ENCODE measurements at places on chromosomes 4 and X. TPM values are rescaled to one million over a fixed set of nuclear protein-coding genes. Genes with fewer than 3 reads are reported as not detected.

DNA sequence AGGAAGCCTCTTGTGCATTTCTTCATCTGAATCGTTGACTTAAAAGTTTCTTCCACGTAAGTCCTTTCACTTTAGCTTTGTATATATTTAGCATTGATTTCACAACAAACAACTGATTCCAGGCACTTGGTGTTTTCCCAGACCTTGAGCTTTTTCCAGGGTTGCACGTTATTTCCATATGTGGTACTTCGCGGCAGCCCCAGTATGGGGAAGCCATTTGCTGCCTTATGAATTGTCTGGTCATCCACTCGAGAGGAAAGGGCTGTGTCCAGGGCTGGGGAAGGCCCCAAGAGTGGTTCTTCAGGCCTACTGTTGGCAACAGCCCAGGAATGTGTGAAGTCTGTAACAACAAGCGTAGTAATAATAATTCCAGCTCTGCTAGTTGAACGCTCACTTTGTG, 2.8 kb upstream of the TLR8 start:
- peak; percentile 24 for DNase-seq

DNA sequence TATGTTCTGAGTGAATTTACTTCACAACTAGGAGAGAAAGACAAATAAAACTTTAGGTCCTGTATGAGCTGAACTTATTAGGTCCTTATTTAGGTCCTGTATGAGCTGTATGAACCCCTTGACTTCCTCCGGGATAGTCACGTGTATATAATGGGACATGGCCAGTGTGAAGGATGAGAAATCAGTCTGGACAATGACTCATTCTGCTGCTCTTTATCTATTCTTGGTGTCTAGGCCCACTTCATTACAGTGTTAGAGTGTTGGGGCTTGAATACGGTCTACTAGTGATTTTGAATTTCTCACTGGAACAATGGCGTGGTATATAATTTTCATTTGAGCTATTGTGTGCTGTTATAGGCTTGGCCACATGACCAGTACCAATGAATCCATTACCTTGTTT, 21.9 kb downstream of the STK26 start:
- no peak for DNase-seq

DNA sequence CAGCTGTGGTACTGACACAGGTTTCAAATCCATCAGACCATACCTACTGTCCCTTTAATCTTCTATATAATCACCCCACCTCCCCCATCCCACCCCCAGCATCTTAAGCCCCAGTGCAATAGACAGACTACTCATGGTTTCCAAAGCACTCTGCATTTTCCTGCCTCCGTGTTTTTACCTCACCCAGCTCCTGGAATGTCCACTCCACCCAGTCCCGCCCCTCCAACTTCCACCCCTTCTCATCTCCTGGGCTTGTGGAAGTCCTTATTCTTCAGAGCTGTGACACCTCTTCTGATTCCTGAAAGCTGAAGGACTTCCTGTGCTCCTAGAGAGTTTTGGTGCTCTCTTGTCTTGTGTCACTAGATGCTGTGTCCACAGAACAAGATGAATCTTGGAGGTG, 94.3 kb downstream of the EFNB1 start:
- DNase-seq = no peak

- DNase-seq = no peak
Measured at GRCh38 chrX:9873360-9873759, 87.1 kb downstream of the SHROOM2 start.

- DNase-seq = no peak
Measured at GRCh38 chr4:138184886-138185285, 57.3 kb downstream of the SLC7A11 start.

DNA sequence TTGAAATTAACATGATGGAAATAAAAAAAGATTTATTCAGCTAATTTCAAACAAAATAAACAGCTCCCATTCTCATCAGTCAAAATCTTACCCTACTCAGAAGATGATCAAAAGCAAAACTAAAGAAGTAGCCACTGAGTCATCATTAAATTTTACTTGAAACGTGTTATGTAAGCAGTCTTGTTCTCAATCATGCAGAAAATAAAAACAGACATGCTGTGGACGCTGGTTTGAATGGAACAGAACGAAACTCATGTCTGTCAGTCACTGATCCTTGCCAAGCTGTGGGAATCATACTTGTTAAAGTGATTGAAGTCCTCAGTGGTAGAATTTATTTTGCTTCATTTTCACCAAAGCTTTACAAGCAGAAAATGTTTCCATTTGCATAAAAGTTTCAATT, 77.2 kb upstream of the TLR3 start:
- DNase-seq = no peak

DNA sequence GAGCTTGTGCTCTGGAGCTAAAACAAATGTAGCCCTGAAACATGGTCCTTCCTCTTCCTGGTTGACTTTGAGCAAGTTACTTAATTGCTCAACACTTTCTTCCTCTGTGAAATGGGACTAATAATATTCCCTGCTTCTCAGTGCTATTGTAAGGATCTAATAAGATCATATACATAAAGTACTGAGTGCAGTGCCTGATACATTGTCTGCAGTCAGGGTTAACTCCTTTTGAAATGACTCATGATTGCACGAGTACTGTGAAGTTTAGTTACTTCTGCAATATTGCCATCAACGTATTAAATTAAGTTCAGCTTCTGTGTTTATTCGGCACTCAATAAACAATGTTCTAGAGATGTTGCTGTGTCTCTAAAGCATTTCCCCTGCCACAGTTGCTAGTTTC, 91.8 kb upstream of the HPRT1 start:
- DNase-seq = peak; percentile 4

DNA sequence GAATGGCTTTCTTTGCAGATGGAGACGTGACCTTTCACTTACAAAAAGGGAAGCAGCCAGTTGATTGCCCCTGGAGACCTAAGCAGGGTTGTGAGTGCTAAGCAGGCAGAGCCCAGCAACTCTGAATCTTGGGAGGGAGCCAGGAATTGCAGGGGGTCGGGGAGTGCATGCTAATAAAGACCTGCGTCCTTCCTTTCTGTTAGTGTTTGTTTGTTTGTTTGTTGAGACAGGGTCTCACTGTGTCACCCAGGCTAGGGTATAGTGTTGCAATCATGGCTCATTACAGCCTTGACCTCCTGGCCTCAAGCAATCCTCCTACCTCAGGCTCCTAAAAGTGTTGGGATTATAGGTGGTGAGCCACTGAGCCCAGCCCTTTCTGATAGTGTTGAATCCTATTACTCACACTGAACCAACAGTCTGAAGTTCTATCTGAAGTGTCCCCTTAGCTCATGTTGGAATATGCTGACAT, 137.4 kb downstream of the CEP135 start:
- no peak for DNase-seq

DNA sequence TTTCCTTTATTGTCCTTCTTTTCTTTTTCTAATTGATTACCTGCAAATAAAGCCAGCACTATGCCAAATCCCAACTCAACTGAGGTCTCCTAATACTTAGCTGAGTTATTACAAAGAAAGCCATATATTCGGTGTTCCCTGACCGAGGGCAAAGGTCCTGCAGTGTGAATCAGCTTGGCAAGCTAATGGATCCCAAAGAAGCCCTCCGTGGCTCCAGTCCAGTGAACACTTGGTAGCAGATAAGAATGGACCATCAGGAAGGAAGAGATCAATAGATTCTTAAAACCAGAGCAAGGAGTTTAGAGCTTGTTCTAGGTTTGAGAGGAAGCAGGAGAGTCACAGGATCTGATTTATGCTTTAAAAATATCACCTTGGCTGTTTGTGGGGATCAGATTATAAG, 8.5 kb downstream of the LDB2 start:
- DNase-seq = no peak

- DNase-seq = no peak
Measured at GRCh38 chr4:41323179-41323578, 66.5 kb downstream of the UCHL1 start.

- no peak for DNase-seq
Measured at GRCh38 chr4:158543191-158543590, 21.5 kb downstream of the RXFP1 start.

- no peak for DNase-seq
Measured at GRCh38 chrX:104166735-104167436, 633 bp downstream of the FAM199X start.

DNA sequence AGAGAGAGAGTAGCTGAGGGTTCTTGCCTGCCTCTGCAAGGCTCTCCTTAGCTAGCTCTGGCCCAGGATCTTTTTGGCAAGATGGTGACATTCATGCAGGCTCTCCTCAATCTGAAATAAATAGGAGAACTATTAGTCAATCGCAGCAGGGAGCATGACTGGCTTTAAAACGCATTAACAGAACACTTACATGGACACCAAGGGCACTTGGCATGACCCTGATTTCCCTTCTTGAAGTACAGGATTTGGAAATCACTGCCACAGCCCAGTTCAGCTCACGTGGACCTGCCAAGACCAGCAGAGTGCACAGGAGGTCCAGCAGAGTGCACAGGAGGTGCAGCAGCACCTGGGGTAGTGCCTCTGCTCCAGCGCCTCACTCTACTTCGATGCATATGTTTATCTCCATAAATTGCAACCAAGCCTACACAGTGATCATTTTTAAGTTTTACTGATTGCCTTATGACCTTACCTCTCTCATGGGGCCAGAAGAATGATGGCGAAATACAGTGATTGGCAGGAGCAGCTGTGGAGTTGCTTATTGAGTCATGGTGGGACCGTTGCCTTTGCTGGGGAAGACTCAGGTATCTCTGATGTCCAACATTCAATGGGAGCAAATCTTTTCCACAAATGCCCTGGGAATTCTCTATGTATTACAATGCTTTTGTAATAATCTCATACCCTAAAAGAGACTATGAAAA, 122.4 kb downstream of the SYNPO2 start:
- DNase-seq = no peak

DNA sequence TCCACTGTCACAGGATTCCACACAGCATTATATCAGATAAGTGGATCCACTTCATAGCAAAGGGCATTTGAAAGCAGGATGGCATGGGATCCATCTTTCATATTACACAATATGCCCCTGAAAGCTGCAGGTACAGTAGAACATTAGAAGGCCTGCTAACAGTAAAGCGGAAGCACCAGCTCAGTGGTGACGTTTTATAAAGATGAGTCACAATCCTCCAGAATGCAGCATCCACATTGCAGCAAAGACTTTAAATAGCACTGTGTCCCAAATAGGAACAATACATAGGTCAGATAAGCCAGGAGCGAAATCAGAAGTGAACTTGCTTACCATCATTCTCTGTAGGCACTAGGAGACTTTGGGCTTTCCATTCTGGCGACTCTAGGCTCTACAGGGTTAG, 609.5 kb upstream of the FAT1 start:
- DNase-seq = peak; percentile 22

- no peak for DNase-seq
Measured at GRCh38 chrX:121161501-121161933, 114.1 kb downstream of the GLUD2 start.

DNA sequence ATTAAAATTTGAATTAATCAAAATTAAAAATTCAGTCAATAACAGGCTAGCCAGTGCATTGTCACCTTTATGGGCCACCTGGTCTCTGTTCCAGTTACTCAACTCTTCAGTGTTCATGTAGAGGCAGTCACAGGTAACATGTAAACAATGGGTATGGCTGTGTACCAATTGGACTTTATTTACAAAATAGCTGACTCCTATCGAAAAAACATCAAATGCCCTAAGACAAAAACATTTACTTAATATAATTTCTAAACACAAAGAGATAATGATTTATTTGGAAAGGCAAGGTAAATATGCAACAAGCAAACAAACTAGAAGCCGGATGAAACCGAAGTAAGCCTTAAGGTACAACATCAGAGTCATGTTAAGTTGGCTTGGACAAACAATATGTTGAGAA, 8.8 kb downstream of the TMEM150C start:
- no peak for DNase-seq

DNA sequence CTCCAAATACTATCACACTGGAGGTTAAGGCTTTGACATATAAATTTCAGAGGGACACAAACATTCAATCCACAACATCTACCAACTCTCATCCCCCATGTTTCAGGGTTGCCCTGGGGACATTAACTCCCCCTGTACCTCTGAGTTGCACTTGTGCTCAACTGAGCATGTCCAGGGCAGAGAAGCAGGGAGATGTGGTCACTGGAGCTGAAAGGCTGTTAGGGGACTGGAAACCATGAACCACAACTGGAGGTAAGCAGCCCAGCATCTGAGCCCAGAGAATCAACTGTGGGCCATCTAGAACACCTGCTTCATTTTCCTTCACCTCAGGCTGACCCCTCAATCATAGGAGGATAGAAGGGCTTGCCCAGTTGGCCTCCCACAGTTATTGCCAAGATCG, 641.1 kb downstream of the MID1IP1 start:
- DNase-seq = no peak

- DNase-seq = peak; percentile 45
Measured at GRCh38 chrX:50747471-50747900, 66.5 kb downstream of the SHROOM4 start.

DNA sequence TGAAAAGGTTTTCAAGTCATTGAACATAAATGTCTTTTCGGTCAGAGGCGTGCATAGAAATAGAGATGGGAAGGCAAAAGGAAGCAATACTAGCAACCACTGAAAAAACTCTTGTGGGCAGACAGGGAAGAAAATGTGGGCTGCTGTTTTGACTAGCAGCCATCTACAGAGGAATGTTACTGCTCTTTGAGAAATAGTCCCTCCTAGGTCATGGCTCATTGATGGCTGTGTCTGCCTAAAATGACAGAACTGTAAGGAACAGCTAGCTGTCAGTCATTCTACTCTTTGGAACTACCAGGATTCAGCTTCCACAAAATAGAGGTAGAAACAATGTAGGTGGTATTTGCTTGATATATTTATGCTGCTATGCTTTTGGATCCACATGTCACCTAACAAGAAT, 26.9 kb upstream of the TMPRSS11B start:
- peak; percentile 5 for DNase-seq

DNA sequence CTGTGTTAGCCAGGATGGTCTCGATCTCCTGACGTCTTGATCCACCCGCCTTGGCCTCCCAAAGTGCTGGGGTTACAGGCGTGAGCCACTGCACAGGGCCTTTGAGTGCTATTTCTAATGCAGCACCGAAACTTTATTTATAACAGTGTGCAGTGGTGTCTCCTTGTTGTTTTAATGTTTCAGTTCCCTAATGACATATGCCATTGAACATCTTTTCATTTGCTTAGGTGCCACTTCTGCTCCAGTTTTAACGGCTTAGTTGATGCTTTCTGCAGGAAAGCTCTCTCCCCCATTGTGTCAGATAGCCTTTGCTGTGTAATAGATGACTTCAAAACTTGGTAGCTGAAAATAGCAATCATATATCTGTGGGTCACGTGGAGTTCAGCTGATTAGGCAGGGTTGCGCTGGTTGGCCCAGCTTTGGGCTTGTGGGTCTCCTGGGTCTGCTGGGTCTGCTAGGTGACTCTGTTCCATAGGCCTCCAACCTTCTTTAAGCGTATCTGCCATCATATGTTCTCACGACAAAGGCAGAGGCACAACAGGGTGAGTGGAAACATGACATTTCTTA, 76.4 kb upstream of the SHISA3 start:
- no peak for DNase-seq

GRCh38 chrX:95949588-95949987, 735.1 kb upstream of the DIAPH2 start:
- no peak for DNase-seq

GRCh38 chrX:155052738-155053498, 18.0 kb downstream of the CMC4 start:
- DNase-seq = no peak

Gene NXF3
- not detected for total RNA-seq

Gene TMPRSS11B
- total RNA-seq = not detected

Gene TLR2
- under 0.01 TPM for total RNA-seq

Gene GABRG1
- not detected for total RNA-seq

Measured in IMR-90 (cell line).